ENCODE measurements at places on chromosomes 11 and 22.

DNA sequence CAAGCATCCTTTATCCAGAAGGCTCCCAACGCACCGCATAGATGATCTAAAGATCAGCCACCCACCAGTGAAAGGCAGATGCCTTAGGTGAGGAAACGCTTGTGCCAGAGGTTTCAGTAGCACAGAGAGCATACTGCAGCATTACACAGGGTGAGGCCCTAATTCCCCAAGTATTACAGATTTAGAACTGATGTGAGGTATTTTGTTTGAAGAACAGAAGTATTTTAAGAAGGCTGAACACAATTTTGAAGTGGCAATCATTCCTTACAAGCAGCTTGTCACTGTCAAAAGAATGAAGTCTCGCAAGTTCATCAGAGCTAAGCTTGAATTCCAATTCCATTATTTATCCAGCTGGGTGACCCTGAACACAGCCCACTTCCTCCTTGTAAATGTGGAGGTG, 70.0 kb upstream of the FAT3 start:
- no peak for DNase-seq

DNA sequence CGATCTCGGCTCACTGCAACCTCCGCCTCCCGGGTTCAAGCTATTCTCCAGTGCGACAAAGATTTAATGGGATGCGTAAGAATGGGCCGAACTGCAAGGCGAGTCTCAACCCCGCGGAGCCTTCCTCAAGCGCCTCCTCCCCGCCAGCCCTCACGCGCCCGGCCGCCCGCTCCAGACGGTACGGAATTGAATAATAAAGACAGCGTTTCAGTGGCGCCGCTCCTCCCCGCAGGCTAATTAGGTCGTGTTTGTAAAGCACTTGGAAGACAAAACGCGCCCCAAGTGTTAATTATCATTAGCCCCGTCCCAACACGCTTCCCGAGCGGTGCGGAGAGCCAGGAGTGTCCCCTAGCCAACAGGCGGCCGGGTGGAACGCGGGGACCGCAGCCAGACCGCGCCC, 192.0 kb downstream of the BUD13 start:
- no peak for DNase-seq

DNA sequence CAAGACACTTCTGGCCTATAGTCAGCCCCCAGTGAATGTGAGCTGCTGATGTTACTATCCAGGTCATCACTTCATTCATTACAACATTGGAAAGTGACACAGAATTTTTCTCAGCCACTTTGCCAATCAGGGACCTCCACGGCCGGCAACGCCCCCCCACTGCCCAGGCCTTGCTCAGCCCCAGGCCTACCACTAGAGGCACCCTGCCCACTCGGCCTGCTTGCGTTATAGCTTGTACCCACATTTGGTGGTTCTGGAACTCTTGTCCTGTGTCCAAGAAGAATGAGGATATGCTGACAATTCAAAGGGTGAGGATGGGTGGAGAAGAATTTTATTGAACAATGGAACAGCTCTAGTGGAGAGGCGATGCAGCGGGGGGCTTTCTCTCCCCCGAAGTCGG, 96.2 kb downstream of the TSPAN18 start:
- DNase-seq: no peak

DNA sequence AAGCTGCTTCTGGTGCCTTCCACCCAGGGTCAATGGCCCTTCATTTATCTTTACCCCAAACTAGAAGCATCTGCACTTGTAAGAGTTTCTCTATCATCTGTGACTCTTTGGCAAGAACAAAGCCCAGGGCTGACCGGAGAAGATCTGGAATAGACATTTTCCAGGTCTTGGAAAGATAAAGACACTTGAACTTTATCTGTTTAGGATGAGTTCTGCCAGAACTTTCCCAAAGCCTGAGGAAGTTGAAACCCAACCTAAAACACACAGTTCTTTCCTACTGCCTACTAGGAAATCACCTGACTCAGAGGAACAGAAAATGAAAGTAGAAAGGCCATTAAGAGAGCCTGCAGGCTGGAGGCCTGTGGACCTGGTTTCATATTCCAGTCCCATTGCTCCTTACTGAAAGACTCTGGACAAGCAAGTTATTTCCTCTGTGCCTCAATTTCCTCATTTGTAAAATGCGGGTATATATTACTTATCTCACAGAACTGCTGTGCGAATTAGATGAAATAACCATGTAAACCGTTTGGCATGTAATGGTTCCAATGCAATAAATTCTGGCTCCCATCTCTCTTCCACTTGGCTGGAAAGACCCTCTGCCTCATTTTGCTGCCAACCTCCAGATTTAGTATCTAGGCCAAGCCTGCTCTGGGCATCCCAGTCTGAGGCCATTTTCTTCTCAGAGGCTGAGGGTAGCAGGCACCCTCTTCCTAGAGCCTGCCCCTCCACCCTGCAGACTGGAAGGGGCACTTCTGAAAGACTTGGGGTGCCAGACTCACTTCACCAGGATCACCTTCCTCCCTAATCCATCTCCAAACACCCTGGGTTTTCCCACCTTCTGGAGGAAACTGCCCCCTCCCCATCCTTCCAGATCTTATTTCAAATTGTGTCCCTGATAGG, 1.2 kb downstream of the UBE2L6 start:
- no peak for DNase-seq

- DNase-seq: peak; percentile 55
These were observed 78.1 kb downstream of the NFAM1 start for GRCh38 chr22:42353883-42354727.

DNA sequence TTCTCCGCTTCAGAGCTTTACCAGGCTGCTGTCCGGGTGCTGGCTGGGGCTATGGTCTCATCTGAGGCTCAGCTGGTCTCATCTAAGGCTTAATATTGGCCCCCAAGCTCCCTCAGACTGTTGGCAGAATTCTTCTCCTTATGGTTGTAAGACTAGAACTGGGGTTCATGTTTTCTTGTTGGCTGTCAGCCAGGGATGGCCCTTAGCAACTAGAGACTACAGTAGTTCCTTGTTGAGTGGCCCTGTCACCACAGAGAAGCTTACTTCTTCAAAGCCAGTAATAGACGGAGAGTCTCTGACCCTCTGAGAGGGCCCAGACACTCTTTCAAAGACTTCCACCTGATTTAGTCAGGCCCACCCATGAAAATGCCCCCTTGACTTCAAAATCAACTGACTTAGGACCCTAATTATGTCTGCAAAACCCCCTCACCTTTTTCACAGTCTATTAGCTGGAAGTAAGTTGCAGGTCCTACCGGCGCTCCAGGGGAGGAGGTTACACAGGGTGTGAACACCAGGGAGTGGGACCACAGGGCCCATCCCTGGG, 24.2 kb upstream of the TREH start:
- DNase-seq: no peak

GRCh38 chr11:57341250-57341808, 3.2 kb downstream of the P2RX3 start:
- no peak for DNase-seq

DNA sequence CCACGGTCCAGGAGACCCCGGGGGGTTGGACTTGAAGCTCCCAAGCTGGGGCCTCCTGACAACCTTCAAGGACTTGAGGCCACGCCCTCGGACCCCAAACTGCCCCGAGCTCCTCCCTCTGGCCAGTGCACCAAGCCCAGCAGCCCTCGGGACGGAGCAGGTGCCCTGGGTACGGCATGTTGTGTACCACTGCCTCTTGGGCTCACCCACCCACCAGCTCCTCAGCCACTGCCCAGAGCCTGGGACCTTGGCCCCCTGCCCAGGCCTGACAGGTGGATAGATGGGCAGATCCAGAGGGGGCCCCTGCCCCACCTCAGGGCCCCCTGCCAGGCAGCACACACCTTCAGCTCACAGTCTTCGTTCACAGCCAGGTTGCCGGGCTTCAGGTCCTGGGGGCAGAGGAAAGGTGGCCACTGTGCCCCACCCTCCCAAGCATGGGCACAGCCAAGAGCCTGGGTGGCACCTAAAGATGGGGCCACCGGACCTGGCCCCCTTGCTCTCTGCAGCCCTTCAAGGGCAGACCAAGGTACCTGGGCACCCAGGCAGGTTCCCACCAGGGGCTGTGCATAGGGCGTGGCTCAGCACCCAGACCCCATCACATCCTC, 5.1 kb downstream of the MAPK12 start:
- no peak for DNase-seq

DNA sequence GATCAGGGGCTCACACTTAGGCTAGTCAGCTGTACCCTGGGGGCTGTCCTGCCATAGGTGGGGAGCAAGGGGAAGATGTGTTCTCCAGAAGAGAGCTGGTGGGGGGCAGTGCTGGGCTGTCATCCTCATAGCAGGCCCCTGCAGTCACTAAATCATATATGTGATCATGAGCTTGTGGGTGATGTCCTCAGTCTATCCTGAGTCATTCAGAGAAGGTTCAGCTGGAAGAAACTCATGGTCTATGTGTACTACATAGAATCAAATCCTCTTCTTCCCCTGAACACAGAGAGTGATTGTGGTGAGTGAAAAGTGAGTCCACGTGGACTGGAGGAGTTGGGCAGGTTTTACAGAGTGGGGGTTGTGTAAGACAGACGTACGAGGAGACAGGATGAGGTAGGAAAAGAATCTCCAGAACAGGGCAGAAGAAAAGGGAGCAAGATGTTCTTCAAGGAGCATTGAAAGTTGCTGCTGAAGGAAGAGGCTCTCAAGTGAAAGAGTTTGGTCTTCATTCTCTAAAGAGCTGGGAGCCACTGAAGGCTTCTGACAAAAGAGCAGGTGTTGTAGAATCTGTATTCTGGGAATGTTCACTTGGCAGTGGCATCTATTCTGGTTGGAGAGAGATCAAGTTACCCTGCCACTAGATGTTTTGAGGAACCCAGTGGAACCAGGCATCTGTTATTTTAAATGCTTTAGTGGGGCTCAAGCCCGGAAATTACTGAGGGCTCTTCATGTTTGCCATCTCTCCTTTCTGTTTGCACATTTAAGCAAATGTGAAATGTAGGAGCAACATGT, 68.9 kb downstream of the C22orf31 start:
- no peak for DNase-seq

- no peak for DNase-seq
These were observed 70.3 kb downstream of the TRIM29 start for GRCh38 chr11:120067438-120068113.

GRCh38 chr11:58965246-58965985, 26.1 kb downstream of the GLYATL1 start:
- no peak for DNase-seq

DNA sequence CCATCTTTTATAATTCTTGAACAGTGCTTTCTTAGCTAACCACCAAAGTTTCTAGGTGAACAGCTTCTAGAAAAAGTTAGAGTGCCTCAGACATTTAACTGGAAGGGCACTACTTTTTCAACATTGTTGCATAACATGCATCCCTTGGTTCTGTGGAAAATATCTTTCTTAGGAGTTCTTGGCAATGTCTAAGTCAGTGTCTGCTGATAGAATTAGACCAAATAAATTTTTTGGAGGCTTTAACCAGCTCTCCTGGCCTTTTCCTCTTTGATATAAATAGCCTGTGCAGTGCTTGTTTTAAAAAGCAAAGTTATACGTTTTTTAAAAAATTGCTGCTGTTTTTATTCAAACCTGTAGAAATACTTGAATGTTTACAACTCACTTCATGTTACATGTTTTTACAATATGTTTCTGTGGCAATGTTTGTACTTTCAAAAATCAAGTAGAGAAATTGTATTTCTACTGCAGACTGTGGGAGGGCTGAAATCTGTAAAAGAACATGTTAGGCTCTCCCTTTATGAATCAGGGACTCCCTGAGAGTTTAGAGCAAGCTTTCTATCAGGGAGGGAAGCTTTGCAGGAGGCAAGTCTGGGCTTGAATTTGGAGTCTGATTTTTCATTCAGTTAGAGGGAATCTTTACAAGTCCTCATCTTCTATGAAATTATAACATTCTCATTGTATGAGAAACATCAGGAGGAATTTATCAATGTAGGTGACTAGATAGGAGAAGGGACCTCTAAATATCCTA, 16.3 kb upstream of the PANX1 start:
- DNase-seq: no peak

- no peak for DNase-seq
These were observed 79.5 kb downstream of the BLID start for GRCh38 chr11:122036493-122036892.

GRCh38 chr11:132228746-132229325, 858.4 kb downstream of the NTM start:
- DNase-seq: no peak

DNA sequence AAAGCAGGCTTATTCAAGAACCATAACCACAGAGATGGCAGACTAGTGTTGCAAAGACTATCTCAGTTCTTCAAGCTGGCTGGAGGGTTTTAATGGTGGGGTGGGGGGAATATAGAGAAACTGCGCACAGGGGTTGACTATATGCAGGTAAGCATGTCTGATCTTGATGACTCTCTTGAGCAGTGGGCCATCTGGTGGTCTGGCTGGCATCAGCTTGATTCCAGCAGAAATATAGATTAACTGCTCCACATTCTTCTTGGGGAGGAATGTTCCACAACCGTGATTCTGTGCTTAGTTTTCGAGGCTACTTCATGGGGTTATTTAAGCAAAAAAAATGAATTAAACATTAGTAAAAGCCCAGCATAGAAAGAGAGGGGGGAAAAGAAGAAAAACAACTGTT, 158.8 kb upstream of the PGR start:
- DNase-seq: no peak

GRCh38 chr22:49963647-49964026, 3.1 kb downstream of the PIM3 start:
- no peak for DNase-seq

GRCh38 chr11:19803506-19803998, 90.9 kb downstream of the NAV2 start:
- DNase-seq: no peak

DNA sequence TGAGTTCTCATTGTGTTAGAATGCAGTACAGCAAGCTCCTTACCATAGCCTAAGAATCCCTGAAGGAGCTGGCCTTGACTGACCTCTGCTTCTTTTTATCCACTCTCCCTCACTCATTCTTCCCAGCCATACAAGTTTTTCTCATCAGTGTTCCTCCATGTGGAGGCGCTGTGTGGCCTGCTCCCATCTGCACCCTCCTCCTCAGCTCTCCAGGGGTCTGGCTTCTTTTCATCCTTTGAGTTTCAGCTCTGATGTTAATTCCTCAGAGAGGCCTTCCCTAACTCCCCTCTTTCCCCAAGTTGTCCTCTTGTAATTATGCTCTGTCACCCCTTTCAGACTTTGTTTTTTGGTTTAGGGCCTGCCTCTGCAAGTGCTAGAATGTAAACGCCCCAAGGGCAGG, 144.8 kb downstream of the WNT7B start:
- DNase-seq: no peak

DNA sequence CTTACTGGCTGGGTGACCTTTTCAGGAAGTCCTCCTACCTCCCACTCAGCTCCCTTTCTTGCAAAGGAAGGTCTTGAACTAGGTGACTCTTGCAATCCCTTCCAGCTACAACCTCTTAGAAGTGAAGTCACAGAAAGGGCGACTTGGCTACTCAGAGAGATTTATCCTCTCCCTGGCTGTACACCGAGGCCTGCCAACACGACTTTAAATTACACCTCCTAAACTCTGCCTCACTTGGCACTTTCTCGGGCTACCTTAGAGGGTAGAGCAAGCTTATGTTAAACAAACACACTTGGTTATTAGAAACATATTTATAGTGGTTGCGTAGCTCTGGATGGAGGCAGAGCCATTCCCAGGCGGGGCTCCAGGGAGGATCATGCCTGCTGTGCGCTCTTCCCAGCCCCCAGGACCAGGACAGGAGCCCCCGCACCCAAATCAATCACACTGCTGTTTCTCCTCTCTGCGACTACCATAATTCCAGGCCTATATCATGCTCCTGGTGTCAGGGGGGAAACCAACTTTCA, 358.4 kb downstream of the BUD13 start:
- DNase-seq: peak; percentile 43
